Lung (tissue), 17 donors: ENCODE measurements at places on chromosomes 1 and 21. TPM values are rescaled to one million over a fixed set of nuclear protein-coding genes. Genes with fewer than 3 reads are reported as not detected.

RO60 gene
- 6.3 TPM for polyA plus RNA-seq

LCK gene
- 5.0 TPM for polyA plus RNA-seq

LORICRIN gene
- not detected for polyA plus RNA-seq

RIMS3 gene
- polyA plus RNA-seq = 0.93 TPM

C1orf105 gene
- polyA plus RNA-seq = not detected

HCRTR1 gene
- 0.08 TPM for polyA plus RNA-seq

NHLH1 gene
- 0.12 TPM for polyA plus RNA-seq

GNAT2 gene
- polyA plus RNA-seq = not detected

ENO1 gene
- 1,784 TPM for polyA plus RNA-seq

SLC35F3 gene
- 0.16 TPM for polyA plus RNA-seq

DNA sequence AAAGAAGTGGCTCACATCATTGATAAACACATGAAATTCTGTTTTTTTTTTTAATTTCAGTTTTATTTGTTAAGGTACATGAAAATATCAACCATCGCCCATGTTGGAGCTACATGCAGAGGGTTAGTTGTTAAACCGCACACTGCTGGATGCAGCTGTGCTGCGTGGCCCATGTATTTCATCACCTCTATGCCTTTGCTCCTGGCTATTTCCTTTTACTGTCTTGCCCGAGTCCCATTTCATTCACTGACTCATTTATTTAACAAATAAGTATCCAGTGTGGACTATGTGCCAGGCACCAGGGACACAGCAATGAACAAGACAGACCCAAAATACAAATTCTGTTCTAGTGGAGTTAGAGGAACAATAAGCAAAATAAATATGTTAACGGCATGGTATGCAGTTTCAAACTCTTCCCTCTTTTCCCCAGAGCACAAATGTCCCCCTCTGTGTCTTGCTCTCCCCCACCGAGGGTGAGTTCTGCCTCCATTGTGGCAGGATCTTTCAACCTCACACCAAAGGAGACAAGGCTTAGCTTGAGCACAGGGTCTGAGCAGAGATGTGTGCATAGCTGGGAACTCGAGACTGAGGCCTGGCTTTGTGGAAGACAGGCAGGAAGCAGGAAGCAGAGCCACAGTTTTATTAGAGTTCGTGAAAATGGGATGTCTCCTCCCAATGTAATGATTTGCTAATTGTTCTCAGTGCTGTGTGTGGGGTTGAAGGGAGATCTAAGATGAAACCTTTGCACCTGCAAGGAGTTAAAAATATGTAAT, 44.6 kb downstream of the MAN1C1 start:
- no peak for DNase-seq

- DNase-seq = no peak
Observed at GRCh38 chr1:107771377-107771776, 193.6 kb downstream of the VAV3 start.

DNA sequence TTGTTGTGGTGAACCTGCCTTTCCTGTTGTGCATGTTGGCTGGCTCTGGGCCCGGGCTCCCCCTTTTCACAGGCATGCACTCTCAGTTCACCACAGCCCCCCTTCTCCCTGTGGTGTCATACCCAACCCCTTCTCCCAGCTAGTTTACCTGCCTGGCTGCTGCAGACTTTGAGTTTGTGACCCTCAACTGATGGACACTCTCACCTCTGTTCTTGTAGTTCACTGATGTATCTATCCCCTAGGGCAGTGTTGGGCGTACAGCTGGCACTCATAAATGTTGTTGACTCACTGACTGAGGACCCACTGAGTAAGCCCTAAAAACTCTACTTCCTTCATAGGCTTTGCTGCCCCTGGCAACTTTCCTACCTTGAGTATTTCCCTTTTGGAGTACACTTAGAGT, 54.9 kb downstream of the WDR64 start:
- no peak for DNase-seq

GRCh38 chr1:170274131-170274501, 128.4 kb downstream of the NTMT2 start:
- DNase-seq = no peak

DNA sequence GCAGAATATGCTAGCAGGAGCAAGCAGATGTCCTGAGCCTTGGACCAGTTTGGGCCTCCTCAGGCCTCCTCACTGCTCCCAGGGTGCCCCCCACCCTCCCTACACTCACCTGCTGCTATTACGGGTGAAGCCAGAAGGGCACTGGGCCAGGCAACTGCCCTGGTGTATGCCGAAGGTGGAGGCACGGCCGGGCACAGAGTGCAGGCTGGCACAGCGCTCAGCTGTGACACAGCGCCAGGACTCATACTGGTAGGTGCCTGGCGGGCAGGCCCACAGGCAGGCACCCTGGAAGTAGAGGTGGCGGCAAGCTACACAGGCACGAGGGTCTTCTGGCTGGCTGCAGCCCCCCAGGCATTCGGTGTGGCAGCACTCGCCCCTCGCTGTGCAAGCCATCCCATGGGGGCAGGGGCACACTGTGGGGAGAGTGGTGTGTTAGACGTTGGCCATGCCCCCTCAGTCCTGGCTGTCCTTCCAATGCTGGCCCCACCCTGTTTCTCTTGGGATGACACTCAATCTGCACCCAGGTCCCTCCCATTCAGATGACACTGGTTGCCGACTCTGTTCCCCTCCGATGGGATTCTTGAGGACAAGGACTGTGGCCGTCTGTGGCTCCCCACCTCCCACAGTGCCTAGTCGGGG, 7.0 kb downstream of the INSRR start:
- no peak for DNase-seq

- DNase-seq = no peak
Observed at GRCh38 chr1:7810395-7810794, 26.3 kb downstream of the PER3 start.

DNA sequence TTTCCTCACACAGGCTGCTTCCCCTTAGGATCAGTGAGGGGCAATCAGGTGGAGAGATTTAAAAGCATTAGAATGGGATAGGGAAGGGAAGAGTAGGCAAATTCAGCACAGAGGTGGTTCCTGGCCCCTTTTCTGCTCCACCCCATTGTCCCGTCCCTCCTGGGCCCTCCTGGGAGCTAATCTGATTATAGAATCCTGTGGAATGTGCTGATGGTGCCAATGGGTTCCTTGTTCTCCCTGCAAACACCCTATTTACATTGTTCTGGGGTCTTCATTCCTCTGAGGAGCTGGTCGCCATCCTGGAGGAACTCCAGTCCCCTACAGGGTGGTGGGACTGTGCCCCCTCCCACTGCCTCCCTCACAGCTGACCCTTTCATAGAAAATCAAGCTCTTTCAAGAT, 34.4 kb upstream of the LRP8 start:
- DNase-seq = no peak

GRCh38 chr1:1419813-1420653, 1.0 kb downstream of the ANKRD65 start:
- DNase-seq = peak; percentile 58

- peak; percentile 86 for DNase-seq
Observed at GRCh38 chr1:208161656-208162375, 82.4 kb downstream of the PLXNA2 start.

- DNase-seq = no peak
Observed at GRCh38 chr1:94379615-94380014, 38.6 kb upstream of the ABCD3 start.

GRCh38 chr1:49187056-49187455, 410.4 kb upstream of the BEND5 start:
- no peak for DNase-seq

- DNase-seq = no peak
Observed at GRCh38 chr1:209866201-209866600, 38.4 kb downstream of the UTP25 start.

DNA sequence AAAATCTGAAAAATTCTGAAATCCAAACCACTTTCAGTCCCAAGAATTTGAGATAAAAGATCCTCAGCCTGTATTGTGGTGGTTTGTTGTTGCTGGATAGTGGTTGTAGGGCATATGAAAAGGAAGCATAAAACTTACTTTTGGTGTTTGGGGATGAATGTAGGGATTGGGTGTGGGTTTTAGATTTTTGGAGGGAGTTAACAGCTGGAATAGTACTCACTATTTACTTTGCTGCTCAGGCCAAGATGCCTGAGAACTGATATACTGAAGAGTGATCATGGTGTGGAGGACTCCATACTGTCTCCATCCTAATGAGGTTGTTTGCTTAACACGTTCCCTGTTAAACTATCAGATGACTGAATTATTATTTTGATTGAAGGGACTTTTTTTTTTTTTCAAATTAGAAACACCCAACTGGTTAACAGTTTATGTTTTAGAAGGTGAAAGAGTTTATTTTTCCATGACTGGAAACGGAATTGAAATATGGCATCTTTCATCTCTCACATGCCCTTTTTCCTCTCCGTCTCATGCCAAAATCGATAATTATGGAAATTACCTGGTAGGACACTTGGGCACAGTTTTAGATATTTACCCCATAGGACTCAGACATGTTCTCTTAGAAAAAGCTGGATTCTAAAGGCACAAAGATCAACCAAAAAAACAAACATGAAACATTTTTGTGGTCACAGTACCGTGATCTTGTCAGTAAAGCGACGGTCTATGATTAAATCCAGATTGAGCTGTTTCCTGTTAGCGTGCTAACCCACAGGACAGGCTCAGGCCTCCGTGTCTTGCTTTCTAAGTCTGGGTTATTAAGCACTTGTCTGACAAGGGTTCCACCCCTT, 37.3 kb downstream of the RGL1 start:
- peak; percentile 52 for DNase-seq

GRCh38 chr1:49951385-49951784, 72.4 kb downstream of the AGBL4 start:
- no peak for DNase-seq

GRCh38 chr1:168304865-168305264, 24.2 kb downstream of the TBX19 start:
- no peak for DNase-seq

DNA sequence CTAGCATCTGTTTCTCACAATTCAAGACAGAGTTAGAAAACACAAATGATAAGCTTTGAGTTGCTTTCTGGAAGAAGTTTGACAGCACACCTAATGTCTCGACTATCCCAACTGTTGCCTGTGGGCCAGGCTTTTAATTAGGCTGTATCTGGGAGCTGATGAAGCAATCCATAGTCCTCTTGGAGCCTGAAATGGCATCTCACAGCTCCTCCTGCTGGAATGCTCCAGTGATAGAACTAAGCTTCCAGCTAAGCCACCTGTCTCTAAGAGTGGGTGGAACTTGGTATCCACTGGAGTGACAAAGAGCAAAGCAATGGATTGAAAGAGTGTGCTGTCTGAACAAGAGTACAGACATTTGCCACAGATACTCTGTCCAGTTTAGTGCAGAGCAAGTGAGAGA, 605.3 kb upstream of the NR5A2 start:
- DNase-seq = no peak

DNA sequence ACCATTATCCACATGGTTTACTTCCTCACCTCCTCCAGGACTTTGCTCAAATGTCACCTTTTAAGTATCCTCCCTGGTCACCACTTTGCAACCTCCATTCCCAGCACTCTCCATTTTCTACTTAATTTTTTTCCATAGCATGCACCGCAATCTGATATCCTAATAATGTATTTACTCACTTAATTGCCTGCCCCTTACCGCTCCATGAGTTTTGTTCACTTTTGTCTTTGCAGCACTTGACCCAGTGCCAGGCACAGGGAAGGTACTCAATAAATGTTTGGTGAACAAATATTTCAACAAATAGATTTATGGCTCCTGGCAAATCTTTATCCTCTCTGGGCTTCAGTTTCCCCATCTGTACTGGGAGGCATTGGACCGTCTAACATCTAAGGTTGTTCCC, 53.6 kb downstream of the UBE2T start:
- no peak for DNase-seq

GRCh38 chr1:18836654-18837053, 22.8 kb downstream of the TAS1R2 start:
- DNase-seq = no peak

- DNase-seq = no peak
Observed at GRCh38 chr1:116375887-116376728, 3.1 kb downstream of the ATP1A1 start.

- no peak for DNase-seq
Observed at GRCh38 chr1:231642618-231643017, 16.0 kb downstream of the DISC1 start.

GRCh38 chr1:222117809-222118208, 375.9 kb upstream of the DUSP10 start:
- no peak for DNase-seq

- DNase-seq = no peak
Observed at GRCh38 chr1:196680107-196680506, 28.3 kb downstream of the CFH start.

DNA sequence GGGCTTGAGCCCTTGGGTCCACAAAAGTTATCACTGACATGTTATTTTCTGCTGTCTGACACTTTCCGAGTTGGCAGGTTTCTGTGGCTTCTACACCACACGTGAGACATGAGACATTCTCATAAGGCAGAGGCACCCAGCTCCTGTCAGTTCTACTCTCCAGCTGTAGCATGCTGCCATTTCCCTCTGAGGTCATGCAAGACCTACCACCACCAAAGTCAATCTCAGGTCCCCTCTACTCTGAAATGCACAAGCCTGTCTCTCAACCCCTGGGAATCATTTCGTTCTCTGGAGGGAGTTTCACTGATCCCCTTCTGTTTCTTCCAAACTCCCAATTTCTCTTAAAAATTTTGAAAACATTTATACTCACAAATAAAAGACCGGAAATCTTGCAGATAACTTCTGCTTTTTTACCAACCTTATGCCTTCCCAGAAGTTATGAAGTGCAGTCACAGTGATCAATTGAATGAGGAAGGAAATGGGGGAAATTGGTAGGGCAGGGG, 39.5 kb upstream of the CR2 start:
- no peak for DNase-seq

DNA sequence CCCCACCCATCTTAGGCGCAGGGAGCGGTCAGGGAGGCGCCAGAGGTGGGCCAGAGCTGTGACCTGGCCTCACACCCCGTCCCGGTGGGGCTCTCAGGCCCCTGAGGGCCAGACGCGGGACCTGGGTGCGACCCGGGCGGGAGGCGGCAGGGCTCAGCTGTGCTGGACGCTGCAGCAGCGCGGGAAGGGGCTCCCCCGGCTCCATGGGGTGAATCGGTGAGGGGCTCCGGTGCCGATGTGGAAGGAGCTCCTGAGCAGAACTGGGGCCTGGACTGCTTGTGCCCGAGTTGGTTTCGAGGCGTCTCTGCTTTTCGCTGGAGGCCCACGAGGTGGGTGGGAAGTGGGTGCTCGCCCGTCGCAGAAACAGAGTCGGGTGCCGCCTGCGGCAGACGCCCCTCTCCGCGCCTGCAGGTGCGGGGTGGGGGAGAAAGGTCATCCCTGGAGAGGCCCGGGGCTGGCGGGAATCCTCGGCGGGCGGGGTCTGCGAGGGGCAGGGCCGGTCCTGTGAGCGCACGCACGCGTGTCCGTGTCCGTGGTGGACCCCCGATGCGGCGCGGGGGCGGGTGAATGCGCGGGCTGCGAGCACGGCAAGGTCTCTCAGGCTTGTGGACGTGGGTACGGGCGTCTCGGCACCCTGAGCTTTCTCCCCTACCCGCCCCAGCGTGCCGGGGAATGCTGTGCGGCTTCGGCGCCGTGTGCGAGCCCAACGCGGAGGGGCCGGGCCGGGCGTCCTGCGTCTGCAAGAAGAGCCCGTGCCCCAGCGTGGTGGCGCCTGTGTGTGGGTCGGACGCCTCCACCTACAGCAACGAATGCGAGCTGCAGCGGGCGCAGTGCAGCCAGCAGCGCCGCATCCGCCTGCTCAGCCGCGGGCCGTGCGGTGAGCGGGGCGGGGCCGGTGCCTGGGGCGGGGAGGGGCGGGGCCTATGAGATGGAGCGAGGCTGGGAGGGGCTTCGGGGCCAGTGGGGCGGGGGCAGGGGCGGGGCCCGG, 20.4 kb downstream of the AGRN start:
- peak; percentile 72 for DNase-seq

GRCh38 chr21:27225940-27226339, 259.1 kb upstream of the ADAMTS5 start:
- no peak for DNase-seq
